ENCODE measurements at places on chromosomes 2 and 18.

DNA sequence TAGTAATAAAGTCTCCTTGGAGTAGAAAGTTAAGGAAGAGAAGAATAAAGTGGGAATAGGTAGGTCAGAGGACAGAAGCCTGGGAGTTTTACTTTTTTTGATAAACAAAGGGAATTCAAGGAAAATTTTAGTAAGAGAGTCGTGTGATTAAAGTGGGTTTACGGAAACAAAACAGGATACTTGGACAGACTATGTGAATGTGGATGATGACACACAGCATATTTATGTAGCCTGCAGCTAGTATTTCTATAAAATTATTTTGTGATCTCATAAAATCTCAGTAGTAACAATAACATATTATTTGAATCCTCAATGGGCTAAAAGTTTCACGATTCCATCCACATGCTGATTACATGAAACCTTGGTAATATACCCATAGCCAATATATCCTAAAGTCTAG, 450.7 kb upstream of the PIK3C3 start:
- no peak for DNase-seq

GRCh38 chr2:33213244-33213643, 263.2 kb upstream of the RASGRP3 start:
- no peak for DNase-seq

- DNase-seq = no peak
Observed at GRCh38 chr2:196390243-196391148, 219.1 kb upstream of the STK17B start.

- no peak for DNase-seq
Observed at GRCh38 chr2:46095830-46096229, 201.4 kb upstream of the EPAS1 start.

GRCh38 chr2:129902731-129903585, 76.5 kb upstream of the RAB6C start:
- no peak for DNase-seq

GRCh38 chr2:190574169-190574568, 39.6 kb upstream of the NEMP2 start:
- no peak for DNase-seq

DNA sequence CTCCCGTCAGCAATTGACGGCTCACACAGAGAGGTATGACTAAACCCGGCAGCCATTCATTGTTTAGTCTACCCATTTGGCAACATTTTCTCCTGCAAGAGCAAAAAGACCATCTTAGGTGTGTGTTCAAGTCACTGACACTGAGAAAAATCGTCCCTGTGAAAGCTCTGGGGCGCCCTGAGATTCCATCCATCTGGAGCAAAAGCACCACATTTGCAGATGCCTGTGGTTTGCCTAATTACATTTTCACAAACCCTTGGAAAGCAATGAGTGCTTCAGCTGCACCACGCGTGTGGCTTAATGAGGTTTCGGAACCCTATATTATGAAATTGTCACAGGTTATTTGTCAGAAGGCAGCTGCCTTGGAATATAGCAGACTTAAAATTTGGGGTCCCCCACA, 110.7 kb upstream of the PTPRM start:
- DNase-seq = no peak

DNA sequence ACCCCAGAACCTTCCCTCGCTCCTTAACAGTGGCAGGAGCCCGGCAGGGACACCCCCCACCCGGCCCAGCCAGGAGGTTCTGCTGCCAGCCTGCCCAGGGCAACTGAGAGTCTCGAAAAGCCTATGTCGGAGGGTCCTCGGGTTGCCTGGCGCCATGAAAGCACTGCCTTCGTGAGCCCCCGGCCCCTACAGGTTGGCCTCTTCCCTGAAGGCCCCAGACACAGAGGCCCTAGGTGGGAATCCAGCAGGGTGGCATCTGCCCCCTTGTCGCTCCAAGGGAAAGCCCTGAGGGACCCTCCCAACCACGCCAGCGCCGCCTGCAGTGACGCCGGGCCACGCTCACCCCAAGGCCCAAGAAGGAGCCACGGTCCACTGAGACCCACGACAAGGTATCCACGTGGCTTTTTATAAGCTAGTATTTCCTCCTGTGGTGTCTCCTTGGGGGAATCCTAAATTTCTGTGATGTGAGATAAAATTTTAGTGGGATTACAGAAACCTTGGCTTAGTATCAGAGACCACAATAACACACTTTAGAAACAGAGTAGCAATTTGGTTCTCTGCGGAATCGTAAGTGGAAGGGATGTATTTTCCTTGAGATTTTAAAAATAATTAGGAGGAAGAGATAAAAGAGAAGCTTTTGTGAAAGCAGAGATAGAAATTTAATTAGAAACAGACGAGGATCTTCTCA, 138.9 kb downstream of the HDAC4 start:
- DNase-seq = no peak

- no peak for DNase-seq
Observed at GRCh38 chr2:167987558-167987957, 259.8 kb downstream of the STK39 start.

DNA sequence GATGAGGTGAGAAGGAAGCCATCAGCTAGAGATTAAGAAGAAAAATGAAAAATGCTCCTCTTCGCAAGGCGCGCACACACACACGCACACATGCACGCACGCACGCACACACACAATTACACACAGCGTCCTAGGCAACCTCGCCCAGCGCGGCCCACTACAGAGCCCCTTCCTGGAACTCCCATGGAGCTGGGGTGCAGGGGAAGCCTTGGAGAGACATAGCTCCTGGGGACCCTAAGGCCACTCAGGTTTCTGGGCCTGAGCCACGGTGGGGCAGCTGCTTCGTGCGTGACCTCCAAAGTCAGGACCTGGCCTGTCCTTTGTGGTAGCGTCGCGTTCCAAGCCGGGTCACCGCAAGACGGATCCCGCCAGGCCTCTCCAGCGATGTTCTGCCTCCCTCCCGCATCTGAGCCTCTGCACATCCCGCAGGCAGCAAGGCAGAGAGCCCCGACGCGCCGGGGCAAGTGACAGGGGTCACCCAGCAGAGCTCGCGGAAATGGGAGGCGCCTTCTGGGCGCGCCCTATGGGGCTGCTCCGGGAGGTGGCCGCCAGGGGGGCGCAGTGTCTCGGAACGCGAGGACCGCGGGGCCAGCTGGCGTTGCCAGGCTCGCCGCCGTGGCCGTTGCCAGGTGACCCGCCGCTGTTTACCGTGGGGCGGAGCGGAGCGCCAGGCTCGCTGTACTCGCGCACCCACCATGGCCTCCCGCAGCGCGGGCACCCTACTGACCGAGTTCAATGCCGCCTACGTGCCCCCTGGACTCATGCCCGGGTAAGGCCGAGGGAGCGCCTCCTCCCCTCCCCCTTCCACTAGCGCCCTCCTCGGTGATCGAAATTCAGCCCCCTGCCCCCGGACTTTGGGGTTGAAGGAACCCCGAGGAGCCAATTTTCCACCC, 79.0 kb downstream of the CIB4 start:
- no peak for DNase-seq

All from NCI-H1048 (cell line).